ENCODE measurements at places on chromosomes 11 and 22.

DNA sequence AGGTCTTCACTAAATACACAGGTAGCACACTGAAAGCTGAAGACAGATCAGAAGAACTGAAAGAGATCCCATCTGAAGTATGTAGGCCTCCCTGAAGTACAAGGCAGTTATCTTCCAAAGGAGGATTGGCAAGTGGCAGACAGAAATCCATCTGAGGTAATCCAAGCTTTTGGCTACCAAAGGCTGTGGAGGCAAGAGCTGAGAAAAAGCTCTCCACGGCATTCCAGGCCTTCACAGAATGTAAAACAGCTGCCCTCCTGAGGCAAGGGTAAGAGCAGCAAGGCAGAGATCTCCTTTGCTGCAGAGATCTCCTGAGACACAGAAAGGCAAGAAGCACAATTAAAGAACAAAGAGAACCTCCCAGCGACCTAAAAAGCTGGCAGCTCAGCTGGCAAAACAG is 19.1 kb downstream of the PIK3C2A start:
- DNase-seq: peak; percentile 37

- DNase-seq: no peak
These were observed 21.2 kb upstream of the TP53AIP1 start for GRCh38 chr11:128963744-128964325.

DNA sequence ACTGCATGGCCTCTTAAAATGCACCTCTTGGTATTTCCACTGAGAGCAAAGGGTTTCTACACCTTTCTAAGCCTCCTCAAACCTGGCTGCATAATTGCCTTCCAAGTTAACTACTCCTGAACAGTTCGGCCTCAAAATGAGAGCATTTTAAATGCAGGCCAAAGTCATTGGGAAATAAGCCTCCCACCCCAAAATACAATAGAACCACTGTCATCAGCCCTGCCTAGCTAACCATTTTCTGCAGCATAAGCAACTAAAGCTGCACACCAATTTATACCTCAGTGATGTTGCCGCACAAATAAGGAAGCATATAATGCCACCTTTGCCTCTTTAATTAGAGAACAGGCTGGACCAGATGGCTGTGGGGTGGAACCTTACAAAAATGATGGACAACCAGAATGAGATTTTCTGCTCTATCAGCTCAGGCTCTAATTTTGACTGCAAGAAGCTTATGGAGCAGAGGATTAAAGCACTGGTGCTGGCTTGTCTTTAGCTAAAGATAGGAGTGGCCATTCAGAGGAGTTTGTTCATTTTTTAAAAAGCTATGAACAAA is 4.3 kb downstream of the TOB2 start:
- peak; percentile 67 for DNase-seq

- peak; percentile 1 for DNase-seq
These were observed 926.3 kb downstream of the BRD1 start for GRCh38 chr22:48901324-48901723.

- no peak for DNase-seq
These were observed 123.4 kb upstream of the CSNK2A3 start for GRCh38 chr11:11476499-11476898.

DNA sequence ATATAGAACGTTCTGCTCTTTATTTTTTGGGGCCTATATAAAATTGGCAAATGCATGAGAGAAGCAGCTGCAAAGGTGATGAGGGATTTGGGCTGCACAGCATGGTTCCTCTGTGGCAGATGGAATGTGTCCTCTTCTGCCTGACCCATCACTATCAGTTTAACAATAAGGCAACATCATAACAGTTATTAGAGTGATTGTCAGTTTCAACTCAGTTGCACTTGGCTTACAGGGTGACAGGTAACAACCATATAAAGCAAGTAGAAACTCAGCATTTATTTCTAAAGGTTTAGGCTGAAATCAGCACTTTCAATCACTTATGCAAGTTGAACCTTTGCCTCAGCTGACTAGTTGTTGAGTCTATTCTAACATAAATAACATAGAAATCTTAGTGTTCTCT is 935.4 kb upstream of the CHORDC1 start:
- no peak for DNase-seq

DNA sequence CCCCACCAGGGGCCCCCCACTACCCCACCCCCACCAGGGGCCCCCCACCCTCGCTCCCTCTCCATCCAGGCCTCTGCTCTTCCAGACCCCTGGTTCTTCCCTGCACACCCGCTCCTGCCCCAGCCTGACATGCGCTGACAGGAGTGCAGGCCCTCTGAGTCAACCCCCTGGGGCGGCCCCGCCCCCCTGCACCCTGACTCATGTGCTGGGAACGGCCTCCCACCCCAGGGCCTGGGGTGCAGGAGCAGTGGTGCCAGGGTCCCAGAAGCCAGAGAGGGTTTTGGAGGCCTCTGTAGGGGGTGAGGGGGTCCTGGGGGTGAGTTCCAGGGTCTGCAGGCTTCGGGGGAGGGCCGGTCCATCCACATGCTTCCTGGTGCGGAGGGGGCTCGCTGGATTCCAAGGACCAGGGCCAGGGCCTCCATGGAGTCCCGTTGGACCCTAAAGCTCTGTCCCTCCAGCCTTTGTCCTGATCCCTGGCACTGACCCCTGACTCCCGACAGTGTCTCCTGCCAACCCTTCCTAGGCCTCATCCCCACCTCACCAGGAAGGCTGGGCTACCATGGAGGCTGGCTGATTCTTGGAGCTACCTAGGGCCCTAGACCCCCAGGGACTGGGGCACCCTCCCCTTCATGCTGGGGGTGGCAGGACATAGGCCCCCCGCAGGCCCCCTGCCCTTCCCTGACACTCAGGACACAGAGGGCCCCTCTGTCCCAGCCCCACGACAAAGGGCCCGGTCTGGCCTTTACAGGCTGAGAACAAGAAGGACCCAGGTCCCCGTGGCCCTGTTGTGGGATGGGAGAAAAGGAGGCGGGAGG is 583 bp upstream of the PKP3 start:
- DNase-seq: no peak

GRCh38 chr11:47609675-47610074 is 15.5 kb upstream of the C1QTNF4 start:
- DNase-seq: no peak

- no peak for DNase-seq
These were observed 8.0 kb downstream of the SLC22A12 start for GRCh38 chr11:64598797-64599697.

GRCh38 chr11:27179334-27179733 is 138.7 kb downstream of the BBOX1 start:
- DNase-seq: no peak

- DNase-seq: no peak
These were observed 916.3 kb downstream of the TBC1D22A start for GRCh38 chr22:47678636-47679287.

DNA sequence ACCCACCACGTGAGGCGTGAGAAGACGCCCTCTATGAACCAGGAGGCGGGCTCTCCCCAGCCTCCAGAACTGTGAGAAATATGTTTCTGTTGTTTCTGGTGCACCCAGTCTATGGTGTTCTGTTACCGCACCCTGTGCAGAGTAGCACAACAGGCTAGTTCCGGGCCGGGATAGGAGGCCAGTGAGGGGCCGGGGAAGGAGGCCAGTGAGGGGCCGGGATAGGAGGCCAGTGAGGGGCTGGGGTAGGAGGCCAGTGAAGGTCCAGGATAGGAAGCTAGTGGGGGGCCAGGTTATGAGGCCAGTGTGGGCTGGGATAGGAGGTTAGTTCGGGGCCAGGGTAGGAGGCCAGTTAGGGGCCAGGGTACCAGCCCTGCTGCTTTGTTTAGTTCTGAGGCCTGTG is 204.6 kb downstream of the BARX2 start:
- no peak for DNase-seq

- no peak for DNase-seq
These were observed 46.8 kb downstream of the CACNA1I start for GRCh38 chr22:39617342-39617741.

- DNase-seq: no peak
These were observed 7.7 kb upstream of the SIPA1 start for GRCh38 chr11:65630215-65630614.

DNA sequence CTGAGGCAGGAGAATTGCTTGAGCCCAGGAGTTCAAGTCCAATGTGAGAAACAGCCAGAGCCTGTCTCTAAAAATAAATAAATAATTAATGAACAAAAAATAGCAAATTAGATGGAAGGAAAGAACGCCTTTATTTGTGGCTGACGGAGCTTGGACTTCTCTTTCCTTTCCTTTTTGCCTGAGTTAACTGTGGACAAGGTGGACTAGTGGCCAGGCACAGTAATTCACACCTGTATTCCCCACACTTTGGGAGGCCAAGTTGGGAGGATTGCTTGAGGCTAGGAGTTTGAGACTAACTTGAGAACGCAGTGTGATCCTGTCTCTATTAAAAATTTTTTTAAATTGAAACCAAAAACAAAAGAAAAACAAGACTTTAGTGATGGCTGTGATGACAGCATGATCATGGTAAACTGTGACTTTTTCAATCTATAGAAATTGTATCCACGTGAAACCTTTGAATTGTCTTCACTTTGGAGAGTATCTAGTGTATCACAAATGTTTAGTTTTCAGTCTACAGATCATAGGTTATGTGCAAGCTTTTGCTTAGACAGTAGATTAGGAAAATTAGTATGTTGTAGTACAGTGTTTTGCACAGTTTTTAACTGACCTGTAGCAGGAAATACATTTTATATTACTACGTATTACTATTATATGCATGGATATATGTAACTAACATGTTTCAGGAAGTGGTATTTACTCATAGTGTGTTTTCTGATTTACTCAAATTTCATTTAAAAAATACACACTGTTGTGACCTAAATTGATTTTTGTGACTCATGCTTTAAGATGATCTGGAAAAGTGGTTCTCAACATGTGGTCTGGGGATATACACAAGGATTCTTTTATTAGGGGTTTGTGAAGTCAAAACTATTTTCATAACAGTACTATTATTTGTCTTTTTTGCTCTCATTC is 42.1 kb downstream of the KDM2A start:
- DNase-seq: no peak

- DNase-seq: no peak
These were observed 47.1 kb downstream of the BID start for GRCh38 chr22:17726928-17727897.

- DNase-seq: no peak
These were observed 39.8 kb upstream of the PRSS23 start for GRCh38 chr11:86760577-86760976.

GRCh38 chr11:45354976-45355705 is 69.0 kb upstream of the SYT13 start:
- no peak for DNase-seq

DNA sequence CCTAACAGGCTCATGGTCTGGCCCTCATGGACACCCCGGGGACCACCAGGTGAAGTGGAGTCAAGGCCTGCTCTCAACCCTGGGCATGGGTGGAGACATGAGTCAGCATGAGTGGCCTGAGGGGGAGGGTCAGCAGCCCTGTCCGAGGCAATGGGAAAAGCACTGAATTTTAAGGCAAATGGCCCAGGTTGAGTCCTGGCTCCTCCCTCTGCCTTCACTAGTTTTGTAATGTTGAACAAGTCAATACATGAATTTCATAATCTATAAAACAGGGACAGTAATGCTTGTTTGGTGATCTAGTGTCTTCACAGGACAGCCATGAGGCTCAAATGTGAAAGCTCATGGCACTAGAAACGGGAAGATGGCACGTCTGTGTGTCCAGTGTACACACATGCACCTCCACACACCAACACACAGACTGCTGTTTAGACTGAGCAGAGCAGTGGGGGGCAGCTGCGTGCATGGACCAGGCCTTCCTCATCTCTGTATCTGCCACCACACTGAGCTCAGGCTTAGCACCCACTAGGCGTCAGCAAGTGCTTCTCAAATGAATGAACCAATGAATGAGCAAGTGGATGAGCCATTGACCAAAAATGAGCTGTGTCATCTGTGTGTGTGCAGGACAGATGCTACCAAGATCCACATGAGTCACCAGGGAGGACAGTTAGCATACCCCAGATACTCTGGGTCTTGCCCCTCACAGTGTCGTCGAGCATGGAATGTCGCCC is 63.4 kb downstream of the NRXN2 start:
- no peak for DNase-seq

DNA sequence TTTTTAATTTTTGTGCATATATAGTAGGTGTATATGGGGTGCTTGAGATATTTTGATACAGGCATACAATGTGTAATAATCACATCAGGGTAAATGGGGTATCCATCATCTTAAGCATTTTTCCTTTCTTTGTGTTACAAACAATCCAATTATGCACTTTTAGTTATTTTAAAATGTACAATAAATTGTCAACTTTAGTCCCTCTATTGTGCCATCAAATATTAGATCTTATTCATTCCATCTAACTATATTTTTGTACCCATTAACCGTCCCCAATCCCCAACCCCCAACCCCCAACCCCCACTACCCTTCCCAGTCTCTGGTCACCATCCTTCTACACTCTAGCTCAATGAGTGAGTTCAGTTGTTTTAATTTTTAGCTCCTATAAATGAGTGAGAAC is 335.1 kb upstream of the C11orf87 start:
- no peak for DNase-seq

DNA sequence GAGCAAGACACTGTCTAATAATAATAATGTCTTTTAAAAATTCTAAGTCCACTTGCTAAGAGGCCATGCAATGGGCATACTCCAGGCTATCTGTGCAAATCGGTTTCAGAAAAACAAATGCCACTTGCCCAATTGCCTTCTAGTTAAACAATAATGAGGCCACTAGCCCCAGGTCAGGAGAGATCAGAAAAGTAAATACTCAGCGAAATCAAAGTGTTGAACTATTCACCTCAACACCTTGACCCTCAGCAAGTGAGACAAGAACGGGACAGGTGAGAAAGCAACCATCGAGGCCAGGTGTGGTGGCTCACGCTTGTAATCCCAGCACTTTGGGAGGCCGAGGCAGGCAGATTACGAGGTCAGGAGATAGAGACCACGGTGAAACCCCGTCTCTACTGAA is 72.3 kb upstream of the SYN3 start:
- no peak for DNase-seq

DNA sequence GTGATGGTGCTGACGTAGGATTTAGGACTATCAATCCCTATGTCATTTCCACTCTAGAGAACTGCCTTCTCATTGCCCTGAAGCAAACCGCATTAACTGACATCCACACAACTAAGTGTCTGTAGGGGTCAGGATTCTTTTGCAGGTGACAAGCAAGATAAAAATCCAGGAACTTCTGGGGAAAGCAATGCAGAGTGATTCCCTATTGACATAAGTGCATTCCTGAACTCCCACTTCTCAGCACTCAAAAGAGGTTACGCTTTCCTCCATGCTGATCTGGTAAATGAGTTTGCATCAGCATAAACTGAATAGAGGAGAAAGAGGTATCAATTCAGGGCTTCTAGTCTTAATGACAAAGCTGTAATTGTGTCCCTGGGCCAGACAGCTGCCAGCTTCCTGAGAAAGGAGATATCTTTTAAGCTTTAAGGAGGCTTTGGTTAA is 224.6 kb upstream of the ISX start:
- DNase-seq: no peak

- DNase-seq: no peak
These were observed 22.2 kb upstream of the UBASH3B start for GRCh38 chr11:122633219-122633829.

GRCh38 chr22:50610041-50610451 is 9.5 kb downstream of the MAPK8IP2 start:
- DNase-seq: no peak

DNA sequence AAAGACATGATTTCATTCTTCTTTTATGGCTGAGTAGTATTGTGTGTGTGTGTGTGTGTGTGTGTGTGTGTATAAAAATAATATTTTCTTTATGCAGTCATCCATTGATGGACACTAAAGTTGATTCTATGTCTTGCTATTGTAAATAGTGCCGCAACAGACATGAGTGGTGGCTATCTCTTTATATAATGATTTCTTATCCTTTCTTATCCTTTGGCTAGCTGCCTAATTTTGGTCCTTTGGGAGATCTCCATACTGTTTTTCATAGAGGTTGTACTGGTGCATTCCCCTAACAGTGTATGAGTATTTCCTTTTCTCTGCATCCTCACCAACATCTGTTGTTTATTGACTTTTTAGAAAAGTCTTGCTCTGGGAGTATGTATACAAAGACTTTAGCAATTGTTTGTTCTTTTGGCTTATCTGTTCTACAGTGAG is 107.0 kb downstream of the STIM1 start:
- peak; percentile 34 for DNase-seq
